ENCODE measurements at places on chromosomes 2 and 18. TPM values are rescaled to one million over a fixed set of nuclear protein-coding genes. Genes with fewer than 3 reads are reported as not detected.

DNA sequence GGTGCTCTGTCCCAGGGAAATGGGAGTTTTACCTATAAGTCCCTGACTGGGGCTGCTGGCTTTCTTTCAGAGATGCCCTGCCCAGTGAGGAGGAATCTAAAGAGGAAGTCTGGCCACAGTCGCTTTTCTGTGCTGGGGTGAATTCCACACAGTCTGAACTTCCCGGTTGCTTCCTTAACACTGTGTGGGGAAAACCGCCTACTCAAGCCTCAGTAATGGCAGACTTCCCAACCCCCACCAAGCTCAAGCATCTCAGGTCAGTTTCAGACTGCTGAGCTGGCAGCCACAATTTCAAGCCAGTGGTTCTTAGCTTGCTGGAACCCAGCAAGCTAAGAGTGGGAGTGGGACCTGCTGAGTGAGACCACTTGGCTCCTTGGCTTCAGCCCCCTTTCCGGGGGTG, 54.9 kb downstream of the NUP35 start:
- H3K27ac ChIP-seq: no peak overlapping the region
- no peaks in the 10 kb centered on the region for H3K27me3 ChIP-seq
- no peak overlapping the region for H3K4me3 ChIP-seq

GRCh38 chr18:58041633-58042032, 2.4 kb upstream of the NEDD4L start:
- no peak overlapping the region for H3K4me3 ChIP-seq
- H3K4me1 ChIP-seq: peaks cover 18% of the 10 kb centered on the region
- no peak for DNase-seq
- H3K27ac ChIP-seq: no peak overlapping the region
- H3K27me3 ChIP-seq: peaks cover 10% of the 10 kb centered on the region

DNA sequence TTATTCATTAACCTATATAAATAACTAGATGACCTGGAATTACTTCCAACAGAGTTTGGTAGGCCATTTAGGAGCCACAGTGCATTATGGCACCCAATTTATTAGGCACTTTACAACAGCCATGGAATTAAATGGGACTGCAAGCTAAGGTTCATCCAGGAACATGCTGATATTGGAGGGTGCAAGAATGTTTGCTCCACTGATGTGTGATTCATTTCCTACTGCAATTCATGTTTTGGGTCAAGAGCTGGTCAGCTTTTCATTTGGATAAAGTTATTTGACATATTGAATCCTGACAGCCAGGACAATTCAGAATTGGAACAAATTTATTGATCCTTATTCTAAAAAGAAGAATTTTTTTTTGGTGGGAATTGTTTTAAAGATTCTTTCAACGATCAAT, 11.8 kb upstream of the LYPD1 start:
- DNase-seq: no peak
- peaks cover 28% of the 10 kb centered on the region for H3K27me3 ChIP-seq
- no peak overlapping the region for H3K27ac ChIP-seq
- no peak overlapping the region for H3K4me3 ChIP-seq
- H3K4me1 ChIP-seq: no peaks in the 10 kb centered on the region

- H3K27me3 ChIP-seq: peaks cover 2% of the 10 kb centered on the region
- peak overlapping the region; percentile 96 for H3K4me3 ChIP-seq
Measured at GRCh38 chr2:121736140-121736461, 574 bp downstream of the NIFK start.

Gene RASGRP3
- total RNA-seq: 0.58 TPM

Gene CDH19
- total RNA-seq: not detected

DNA sequence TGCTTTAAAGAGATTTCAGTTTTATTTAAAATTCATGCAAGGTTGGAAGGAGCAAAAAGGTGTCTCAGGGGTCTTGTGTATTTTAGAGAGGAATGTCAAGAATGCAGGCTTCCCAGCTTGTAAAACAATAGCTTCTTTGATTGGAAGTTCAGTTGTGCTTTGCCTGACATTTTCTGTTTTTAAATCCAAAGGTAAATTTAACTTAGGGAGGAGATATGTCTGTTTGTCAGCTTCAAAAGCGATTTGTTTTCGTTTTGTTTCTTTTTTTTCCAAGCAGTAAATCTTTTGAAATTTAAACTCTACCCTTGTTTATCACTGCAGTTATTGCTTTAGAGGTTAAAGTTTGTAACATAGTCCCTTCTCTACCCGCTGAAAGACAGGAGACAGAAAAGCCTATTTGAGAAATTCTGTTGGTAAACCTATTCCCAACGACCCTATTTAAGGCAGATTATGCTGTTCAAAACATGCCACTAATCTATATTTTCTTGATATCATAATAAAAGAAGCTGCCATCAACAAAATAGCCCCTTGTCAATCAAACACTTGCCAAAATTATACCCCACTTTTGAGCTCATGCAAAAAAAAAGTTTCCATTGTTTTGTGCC, 639.6 kb downstream of the IRS1 start:
- H3K27ac ChIP-seq: peak overlapping the region; percentile 57
- H3K4me1 ChIP-seq: peaks cover 30% of the 10 kb centered on the region
- DNase-seq: no peak
- peak overlapping the region; percentile 2 for H3K4me3 ChIP-seq
- H3K36me3 ChIP-seq: no peaks in the 10 kb centered on the region
- no peaks in the 10 kb centered on the region for H3K27me3 ChIP-seq

Gene SGO2
- 9.2 TPM for total RNA-seq

GRCh38 chr18:65230311-65230710, 520.5 kb upstream of the CDH7 start:
- no peak for DNase-seq
- H3K27me3 ChIP-seq: peaks cover 3% of the 10 kb centered on the region
- H3K4me3 ChIP-seq: no peak overlapping the region
- no peaks in the 10 kb centered on the region for H3K4me1 ChIP-seq
- no peak overlapping the region for H3K27ac ChIP-seq

DNA sequence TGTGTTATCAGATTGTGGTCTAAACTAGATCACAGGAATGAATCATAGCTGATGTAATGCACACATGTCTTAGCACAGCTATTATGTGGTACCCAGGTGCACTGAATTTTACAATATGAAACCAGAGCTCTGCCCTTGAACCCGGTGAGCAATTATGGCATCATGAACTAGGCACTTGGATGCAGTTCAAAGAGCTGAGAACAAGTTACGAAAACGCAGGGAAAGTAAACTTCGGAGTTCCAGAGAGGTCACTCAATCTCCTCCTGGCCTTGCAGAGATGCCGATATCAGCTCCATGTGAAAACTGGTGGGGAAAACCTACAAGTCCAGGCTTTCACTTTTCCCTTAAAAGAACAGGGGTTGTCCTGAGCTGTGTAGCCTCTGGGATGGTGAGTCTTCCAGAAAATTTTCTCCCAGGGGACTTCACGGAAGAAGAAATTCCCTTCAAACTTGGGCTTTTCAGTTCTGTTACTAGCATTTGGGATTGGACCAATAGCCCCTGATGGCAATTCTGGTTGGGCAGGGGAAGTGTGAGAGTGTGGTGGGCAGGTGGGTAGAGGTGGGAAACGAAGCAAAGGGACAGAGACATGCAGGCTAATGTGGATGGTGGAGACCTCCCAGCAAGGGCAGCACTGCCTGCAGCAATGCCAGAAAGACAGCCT, 71.1 kb upstream of the SH3BP4 start:
- peak; percentile 16 for DNase-seq
- no peak overlapping the region for H3K4me3 ChIP-seq
- peaks cover 7% of the 10 kb centered on the region for H3K36me3 ChIP-seq

GRCh38 chr18:14971461-14972185, 223.7 kb downstream of the ANKRD30B start:
- H3K4me3 ChIP-seq: no peak overlapping the region
- no peaks in the 10 kb centered on the region for H3K4me1 ChIP-seq
- no peaks in the 10 kb centered on the region for H3K36me3 ChIP-seq
- no peak for DNase-seq
- H3K27ac ChIP-seq: no peak overlapping the region

DNA sequence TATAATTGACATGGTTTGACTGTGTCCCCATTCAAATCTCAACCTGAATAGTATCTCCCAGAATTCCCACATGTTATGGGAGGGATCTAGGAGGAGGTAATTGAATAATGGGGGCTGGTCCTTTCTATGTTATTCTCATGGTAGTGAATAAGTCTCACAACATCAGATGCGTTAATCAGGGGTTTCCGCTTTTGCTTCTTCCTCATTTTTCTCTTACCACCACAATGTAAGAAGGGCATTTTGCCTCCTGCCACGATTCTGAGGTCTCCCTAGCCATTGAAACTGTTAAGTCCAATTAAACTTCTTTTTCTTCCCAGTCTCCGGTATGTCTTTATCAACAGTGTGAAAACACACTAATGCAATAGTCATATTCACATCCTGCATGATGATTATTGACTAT, 1073.3 kb upstream of the CDH2 start:
- no peaks in the 10 kb centered on the region for H3K36me3 ChIP-seq
- no peak overlapping the region for H3K27ac ChIP-seq
- no peak overlapping the region for H3K4me3 ChIP-seq
- H3K27me3 ChIP-seq: no peaks in the 10 kb centered on the region

Gene SIX2
- total RNA-seq: 0.11 TPM

Gene TRAK2
- total RNA-seq: 18.9 TPM

DNA sequence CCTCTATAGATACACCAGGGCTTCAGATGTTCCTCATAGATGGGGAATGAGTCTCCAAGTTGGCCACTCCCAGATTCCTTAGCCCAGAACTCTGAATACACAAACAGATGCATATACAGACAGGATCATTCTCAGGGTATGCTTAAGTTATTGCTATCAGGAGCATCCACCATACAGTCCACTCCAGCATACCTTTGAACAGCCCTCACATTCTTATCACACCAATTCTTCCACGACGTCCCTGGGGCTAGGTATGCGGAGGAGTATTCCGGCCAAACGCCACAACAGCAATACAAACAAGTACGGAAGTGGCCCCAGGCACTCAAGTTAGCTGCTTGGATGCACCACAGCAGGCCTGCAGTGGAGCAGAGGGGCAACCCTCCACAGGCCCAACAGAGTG, 312.5 kb upstream of the CHAC2 start:
- H3K36me3 ChIP-seq: no peaks in the 10 kb centered on the region
- no peak overlapping the region for H3K27ac ChIP-seq
- no peak overlapping the region for H3K4me3 ChIP-seq
- H3K4me1 ChIP-seq: no peaks in the 10 kb centered on the region
- H3K27me3 ChIP-seq: no peaks in the 10 kb centered on the region

Gene DCC
- total RNA-seq: 1.0 TPM

Gene ANKRD30B
- not detected for total RNA-seq

Gene ANKRD62
- total RNA-seq: not detected

Gene NPC1
- total RNA-seq: 39.9 TPM

DNA sequence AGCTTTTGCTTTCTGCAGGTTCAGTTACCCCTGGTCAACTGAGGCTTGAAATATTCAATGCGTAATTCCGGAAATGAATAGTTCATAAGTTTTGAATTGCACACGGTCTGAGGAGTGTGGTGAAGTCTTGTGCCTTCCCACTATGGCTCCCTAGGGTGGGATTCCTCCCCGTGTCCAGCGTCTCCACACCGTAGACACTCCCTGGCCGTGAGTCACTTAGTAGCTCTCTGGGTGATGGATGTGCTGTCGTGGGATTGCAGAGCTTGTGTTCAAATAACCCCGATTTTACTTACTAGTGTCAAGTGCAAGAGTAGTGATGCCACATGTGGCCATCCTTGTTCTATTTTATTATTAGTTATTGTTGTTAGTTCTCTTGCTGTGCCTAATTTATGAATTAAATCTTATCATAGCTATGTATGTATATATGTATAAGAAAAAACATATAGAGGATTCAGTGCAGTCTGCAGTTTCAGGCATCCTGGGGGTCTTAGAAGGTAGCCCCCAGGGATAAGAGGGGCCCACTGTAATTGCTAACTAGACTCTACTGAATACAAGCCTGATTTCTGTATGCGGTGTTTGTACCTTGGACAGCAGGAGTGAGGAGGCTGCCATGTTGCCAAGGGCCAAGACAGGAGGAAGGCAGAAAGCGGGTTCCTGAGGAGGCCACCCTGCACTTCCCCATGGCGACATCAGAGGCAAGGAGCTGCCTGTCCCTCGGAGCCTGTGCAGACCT, 47.7 kb upstream of the PDIA6 start:
- no peak overlapping the region for H3K27ac ChIP-seq
- H3K27me3 ChIP-seq: peaks cover 31% of the 10 kb centered on the region
- H3K36me3 ChIP-seq: no peaks in the 10 kb centered on the region
- DNase-seq: no peak

GRCh38 chr2:96252526-96252925, 13.3 kb downstream of the TMEM127 start:
- no peak overlapping the region for H3K27ac ChIP-seq
- no peak for DNase-seq
- no peaks in the 10 kb centered on the region for H3K27me3 ChIP-seq
- H3K4me1 ChIP-seq: peaks cover 11% of the 10 kb centered on the region
- H3K4me3 ChIP-seq: no peak overlapping the region

DNA sequence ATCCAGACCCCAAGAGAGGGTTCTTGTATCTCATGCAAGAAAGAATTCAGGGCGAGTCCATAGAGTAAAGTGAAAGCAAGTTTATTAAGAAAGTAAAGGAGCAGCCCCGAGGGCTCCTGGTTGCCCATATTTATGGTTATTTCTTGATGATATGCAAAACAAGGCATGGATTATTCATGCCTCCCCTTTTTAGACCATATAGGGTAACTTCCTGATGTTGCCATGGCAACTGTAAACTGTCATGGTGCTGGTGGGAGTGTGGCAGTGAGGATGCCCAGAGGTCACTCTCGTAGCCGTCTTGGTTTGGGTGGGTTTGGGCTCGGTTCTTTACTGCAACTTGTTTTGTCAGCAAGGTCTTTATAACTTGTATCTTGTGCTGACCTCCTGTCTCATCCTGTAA, 750.2 kb upstream of the FANCL start:
- H3K27me3 ChIP-seq: no peaks in the 10 kb centered on the region
- no peak for DNase-seq
- no peak overlapping the region for H3K27ac ChIP-seq
- no peak overlapping the region for H3K4me3 ChIP-seq

GRCh38 chr2:149061133-149061745, 22.7 kb downstream of the LYPD6B start:
- H3K4me1 ChIP-seq: peaks cover 44% of the 10 kb centered on the region
- H3K4me3 ChIP-seq: no peak overlapping the region
- no peak for DNase-seq
- H3K36me3 ChIP-seq: no peaks in the 10 kb centered on the region

Gene PROKR1
- 0.11 TPM for total RNA-seq

Gene RGPD3
- 0.09 TPM for total RNA-seq

- no peaks in the 10 kb centered on the region for H3K36me3 ChIP-seq
- no peak overlapping the region for H3K4me3 ChIP-seq
- no peak for DNase-seq
- no peaks in the 10 kb centered on the region for H3K27me3 ChIP-seq
Measured at GRCh38 chr18:26134107-26134506, 438 bp downstream of the PSMA8 start.

Gene TMEM87B
- 19.4 TPM for total RNA-seq

GRCh38 chr18:32930695-32931301, 158.0 kb upstream of the KLHL14 start:
- H3K4me1 ChIP-seq: peaks cover 12% of the 10 kb centered on the region
- DNase-seq: no peak
- peaks cover 3% of the 10 kb centered on the region for H3K27me3 ChIP-seq
- H3K36me3 ChIP-seq: no peaks in the 10 kb centered on the region
- H3K27ac ChIP-seq: no peak overlapping the region

- H3K27me3 ChIP-seq: peaks cover 49% of the 10 kb centered on the region
- no peak overlapping the region for H3K4me3 ChIP-seq
- no peaks in the 10 kb centered on the region for H3K36me3 ChIP-seq
- DNase-seq: no peak
Measured at GRCh38 chr2:170505631-170506275, 209.4 kb upstream of the SP5 start.
